Chondrocyte (in vitro differentiated cells): ENCODE measurements at places on chromosomes 12 and 14. TPM values are rescaled to one million over a fixed set of nuclear protein-coding genes. Genes with fewer than 3 reads are reported as not detected.

DNA sequence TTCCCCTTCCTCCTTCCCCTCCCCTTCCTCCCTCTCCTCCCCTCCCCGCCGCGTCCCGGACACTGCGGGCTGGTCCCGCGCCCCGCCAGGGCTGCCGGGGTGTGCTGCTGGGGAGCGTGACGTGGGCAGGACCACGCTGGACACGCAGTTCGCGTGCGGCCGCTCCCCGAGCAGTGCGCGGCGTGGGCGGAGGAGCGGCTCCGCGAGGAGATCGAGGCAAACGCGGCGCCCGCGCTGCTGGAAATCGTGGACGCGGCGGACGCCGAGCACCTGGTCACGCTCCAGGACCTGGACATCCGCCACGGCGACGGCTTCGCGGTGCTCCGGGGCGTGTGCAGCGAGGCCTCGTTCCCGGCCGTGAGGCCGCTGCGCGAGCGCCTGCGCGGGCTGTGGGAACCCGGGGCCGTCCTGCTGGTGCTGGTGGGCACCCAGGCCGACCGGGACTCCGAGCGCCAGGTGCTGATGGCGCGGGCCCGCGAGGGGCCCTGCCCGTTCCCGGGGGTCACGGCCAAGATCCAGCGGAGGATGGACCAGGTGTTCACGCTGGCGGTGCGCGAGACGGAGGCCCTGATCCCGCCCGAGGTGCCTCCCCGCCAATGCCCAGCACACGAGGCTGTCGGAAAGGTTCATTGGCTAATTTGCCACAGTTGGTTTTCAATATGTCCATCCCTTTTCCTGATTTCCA, 84.3 kb downstream of the TNFAIP2 start:
- peaks cover 3% of the 10 kb centered on the region for H3K36me3 ChIP-seq
- peaks cover 29% of the 10 kb centered on the region for H3K4me1 ChIP-seq
- no peak overlapping the region for H3K27ac ChIP-seq
- H3K4me3 ChIP-seq = peak overlapping the region; percentile 75

DNA sequence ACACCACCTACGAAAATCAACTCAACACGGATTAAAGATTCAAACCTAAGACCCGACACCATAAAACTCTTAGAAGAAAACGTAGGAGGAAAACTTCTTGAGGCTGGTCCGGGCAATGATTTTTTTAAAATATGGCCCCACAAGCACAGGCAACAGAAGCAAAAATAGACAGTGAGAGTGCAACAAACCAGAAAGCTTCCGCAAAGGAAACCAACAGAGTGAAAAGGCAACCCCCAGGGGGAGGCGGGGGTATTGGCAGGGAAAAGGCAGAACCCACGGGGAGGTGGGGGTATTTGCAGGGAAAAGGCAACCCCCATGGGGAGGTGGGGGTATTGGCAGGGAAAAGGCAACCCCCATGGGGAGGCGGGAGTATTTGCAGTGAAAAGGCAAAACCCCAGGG, 20.5 kb upstream of the FBRSL1 start:
- H3K4me3 ChIP-seq = no peak overlapping the region
- H3K27ac ChIP-seq = no peak overlapping the region
- no peaks in the 10 kb centered on the region for H3K4me1 ChIP-seq
- no peaks in the 10 kb centered on the region for H3K36me3 ChIP-seq

PTPRQ gene
- total RNA-seq = 0.08 to 0.24 TPM (median 0.10 TPM) in 3 replicates

KRT77 gene
- not detected in 3 replicates for total RNA-seq

DNA sequence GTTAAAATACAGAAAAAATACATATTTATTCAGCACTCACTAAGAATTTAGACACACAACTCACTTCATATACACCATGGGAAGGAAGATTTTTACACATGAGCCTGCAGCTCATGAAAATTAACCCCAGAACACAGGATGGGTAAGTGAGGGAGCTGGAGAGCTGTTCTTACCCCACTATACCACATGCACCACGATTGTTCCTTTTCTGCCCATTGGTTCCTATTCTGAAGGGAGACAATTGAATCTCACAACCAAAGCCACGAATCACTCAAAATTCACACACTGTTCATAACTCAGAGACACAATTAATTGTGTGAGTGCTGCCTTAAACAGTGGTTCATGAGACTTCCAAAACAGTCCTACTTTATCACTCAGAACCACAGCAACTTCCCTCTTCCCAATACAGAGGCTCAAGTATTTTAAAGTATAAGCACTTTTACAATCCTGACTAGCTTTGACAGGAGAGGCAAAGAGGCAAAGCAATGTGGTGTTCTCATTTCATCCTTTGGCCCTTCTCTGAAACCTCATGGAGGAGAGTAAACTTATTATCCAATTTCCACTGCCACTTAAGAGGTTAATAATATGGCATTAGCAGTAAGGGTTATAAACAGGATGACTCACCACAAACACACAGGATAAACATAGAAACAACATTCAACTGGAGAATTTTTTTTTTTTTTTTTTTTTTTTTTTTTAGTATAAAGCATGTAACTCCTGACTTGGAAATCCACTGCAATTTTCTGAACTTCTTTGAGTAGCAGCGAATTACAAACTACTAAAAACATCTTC, 59.5 kb downstream of the ITPR2 start:
- no peak for DNase-seq
- H3K36me3 ChIP-seq = peaks cover 19% of the 10 kb centered on the region
- no peaks in the 10 kb centered on the region for H3K4me1 ChIP-seq

DNA sequence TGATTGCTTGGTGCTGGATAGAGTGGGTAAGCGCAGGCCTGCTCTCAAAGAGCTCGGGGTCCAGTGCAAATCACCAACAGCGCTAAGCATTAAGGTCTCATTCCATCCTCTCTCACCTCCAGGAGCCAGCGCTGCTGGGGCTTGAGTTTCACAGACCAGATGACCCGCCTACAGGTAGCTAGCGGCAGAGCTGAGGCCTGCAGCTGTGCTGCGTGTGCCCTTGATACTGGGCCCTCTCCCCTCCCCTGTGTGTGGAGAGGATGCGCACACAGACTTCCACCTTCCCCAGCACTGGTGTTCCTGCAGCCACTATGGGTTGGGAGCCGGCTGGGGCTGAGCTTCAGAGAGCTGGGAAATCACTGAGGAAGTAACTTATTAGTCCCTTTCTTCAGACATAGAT, 149.9 kb downstream of the CALM1 start:
- H3K4me1 ChIP-seq = peaks cover 19% of the 10 kb centered on the region
- no peak overlapping the region for H3K27ac ChIP-seq
- H3K36me3 ChIP-seq = peaks cover 6% of the 10 kb centered on the region
- no peak for DNase-seq
- H3K4me3 ChIP-seq = no peak overlapping the region
